Renal cortex interstitium (tissue), 15 donors: ENCODE measurements at places on chromosomes 5 and 9.

GRCh38 chr5:173484569-173484968 lies 131.9 kb downstream of the BOD1 start:
- DNase-seq, result no peak

DNA sequence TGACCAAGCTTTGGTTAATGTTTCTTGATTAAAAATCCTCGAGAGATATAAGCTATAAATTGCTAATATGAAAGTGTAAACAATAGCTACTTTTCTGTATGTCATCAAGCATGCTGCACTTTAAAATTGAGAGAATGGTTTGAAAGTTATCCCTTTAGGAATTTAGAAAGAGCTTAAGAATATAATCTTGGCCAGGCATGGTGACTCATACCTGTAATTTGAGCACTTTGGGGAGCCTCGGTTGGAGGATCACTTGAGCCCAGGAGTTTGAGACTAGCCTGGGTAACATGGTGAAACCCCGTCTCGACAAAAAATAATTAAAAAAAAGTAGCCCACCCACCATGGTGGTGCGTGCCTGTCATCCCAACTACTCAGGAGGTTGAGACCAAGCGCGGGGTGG lies 12.2 kb upstream of the MROH2B start:
- no peak for DNase-seq

DNA sequence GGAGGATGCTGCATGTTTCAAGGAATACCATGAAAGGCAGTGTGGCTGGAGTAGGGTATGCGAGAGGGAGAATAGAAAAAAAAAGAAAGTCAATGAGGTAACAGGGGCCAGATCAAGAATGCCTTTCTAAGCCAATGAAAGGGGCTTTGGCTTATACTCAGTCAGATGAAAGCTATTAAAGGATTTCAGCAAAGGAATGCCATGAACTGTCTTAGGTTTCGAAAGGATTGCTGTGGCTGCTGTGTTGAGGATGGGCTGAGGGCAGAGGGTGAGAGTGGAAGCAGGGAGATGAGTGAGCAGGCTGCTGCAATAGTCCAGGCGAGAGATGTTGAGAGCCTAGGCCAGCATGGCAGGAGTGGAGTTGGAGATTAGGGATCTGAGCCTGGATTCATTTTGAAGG lies 135.4 kb upstream of the CKMT2 start:
- DNase-seq, result no peak

- DNase-seq, result no peak
These were observed at the start of gene BNC2 for GRCh38 chr9:16870596-16871335. Gene BNC2 (minus strand): TSS chr9:16870670. CDS start chr9:16870648, 22 bp downstream.

DNA sequence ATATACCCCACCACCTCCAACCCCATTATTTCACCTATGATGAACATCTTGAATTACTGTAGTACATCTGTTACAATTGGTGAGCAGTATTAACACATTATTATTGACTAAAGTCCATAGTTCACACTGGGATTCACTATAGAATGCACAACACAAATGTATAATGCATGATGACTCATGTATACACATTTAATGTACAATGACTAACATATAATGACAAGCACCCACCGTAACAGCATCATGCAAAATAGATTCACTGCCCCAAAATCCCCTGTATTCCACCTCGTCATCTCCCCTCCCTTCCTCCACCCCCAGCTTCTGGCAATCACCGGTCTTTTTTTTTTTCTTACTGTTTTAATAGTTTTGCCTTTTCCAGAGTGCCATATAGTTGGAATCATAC lies 47.1 kb upstream of the NEK6 start:
- no peak for DNase-seq
